ENCODE measurements at places on chromosomes 7 and 10. TPM values are rescaled to one million over a fixed set of nuclear protein-coding genes. Genes with fewer than 3 reads are reported as not detected.

The CPN1 gene
- not detected for total RNA-seq

The FGF8 gene
- total RNA-seq: not detected

The DBF4 gene
- 58.0 TPM for total RNA-seq

The BTBD16 gene
- not detected for total RNA-seq

All from T-helper 1 cell treated with Interleukin-12 subunit alpha and Interleukin-12 subunit beta and Interleukin-4 antibody, amounts not matched to agents 30 ng/mL and 1 ng/mL, for 36 hours (primary cell).